ENCODE measurements at places on chromosomes 3 and 15.

DNA sequence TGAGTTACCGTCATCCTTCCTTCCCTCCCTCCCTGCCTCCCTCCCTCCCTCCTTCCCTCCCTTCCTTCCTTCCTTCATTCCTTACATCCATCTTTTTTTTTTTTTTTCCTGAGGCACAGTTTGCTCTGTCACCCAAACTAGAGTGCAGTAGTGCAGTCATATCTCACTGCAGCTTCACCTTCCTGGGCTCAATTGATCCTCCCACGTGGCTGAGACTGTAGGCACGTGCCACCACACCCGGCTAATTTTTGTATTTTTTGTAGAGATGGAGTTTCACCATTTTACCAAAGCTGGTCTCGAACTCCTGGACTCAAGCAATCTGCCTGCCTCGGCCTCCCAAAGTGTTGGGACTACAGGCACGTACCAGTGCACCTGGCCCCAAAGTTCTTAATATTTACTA, 25.8 kb downstream of the USP3 start:
- no peak for DNase-seq

DNA sequence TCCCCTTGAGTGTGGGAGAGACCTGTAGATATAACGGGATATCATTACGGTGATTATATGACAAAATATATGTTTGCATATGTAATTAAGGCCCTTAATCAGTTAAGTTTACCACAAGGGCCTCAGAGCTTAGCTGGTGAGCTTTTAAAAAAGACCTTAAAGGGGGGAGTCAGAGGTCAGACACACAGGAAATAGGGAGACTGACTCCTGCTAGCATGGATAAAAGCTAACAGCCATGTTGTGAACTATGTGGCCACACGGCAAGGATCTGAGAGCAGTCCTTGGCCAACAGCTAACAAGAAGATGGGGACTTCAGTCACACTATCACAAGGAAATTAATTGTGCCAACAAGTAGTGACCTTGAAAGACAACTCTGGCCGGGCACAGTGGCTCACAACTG, 3.1 kb downstream of the STAG1 start:
- no peak for DNase-seq

DNA sequence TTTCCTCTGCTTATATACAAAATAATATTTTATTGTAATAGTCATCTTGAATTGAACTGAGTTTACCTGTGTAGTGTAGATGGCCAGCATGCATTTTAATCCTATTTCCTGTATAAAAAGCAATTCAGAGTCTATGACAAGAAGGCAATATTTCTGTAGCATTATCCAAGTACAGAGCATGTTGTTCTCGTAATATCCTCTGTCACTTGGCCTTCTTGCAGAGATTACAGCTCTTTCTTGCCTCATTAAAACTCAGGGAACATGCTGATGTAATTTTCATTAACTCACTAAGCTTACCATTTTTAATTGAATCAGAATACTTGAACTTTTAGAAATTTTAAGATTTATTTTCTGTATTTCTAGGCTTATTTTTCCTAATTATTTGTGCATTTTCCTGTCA, 203.3 kb upstream of the AGTR1 start:
- DNase-seq = no peak

DNA sequence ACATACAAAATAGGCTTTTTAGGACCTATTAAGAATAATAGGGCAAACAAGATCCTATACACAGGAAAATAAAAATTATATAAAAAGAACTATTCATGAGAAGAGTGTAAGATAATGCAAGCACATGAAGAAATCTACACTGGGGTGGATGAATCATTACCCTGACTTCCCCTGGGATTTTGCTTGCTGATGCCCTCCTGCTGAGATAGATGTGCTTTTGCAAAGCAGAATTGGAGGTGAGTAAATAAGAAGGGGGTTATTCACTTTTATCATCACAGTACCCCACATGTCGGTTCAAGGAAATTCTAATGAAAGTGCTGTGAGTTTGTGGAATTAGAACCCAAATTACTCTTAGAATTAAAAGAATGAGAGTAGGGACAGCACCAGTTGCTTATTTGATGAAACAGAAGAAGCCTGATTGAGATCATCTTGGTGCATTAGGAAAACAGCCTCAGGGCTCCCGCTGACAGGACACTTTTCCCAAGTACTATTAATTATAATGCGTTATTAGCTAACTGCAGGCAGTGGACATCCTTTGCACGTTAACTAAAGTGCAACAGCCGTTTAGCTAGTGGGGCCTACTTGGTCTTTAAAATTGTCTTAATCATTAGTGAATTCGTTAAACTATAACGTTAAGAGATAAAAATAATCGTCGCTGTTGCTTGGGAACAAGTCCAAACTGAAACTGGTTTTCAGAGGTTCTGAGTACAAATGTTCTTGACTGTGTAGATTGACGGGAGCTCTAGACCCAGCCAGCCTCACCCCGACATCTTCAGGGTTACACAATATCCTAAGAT, 48.4 kb downstream of the SLC2A2 start:
- no peak for DNase-seq

GRCh38 chr3:49775538-49775937, 10.8 kb downstream of the IP6K1 start:
- DNase-seq = no peak

DNA sequence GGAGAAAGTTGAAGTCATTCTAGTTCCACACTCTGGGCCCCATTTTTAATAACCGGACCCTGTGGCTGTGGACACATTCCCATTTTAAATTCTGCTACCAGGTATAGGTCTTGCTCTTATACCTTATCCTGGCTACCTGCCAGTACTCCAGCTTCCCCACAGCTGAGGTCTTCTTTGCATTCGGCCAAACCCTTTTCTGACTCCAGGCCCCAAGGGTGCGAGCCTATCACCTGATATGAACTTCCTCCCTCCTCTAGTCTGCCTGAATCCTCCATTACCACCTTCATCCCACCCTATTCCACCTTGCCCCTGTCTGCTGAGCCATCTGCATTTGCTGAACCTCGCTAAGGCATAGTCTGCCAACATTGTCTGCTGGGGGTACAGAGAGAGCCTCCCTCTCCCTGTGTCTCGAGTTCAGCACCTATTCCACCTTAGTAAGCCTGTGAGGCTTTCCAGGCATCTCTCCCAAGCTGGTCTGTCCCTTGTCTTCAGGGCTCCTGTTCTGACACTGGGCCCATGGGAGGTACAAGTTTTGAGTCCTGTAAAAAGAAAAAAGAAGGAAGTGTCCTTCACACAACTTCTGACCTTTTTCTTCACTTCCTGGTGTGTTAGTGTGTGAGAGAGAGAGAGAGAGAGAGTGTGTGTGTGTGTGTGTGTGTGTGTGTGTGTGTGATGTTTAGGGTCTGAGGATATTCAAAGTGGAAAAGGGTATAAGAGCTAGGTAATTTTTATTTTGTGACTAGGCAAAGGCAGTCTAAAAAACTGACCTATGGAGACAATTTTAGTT, 27.0 kb downstream of the PDE8A start:
- DNase-seq = no peak

DNA sequence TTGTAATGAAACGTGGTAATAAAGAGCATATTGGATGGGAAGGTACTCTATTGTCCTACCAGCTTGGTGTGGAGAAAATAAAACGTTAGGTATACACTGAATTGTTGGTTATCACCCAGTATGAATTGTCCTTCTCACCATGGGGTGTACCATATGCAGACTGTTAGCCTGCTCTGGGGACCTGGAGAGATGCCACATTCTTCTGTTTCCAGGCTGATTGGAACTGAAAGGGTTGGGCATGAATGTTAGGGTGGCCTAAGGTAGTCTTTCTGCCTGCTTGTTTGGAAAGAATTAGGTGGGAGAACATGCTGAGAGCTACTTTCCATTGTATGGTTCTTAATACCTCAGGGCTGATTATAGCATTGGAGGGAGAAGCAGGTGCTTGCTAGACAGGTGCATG, 340.6 kb downstream of the PTPRG start:
- no peak for DNase-seq

GRCh38 chr3:178146406-178146831, 389.8 kb upstream of the KCNMB2 start:
- no peak for DNase-seq

DNA sequence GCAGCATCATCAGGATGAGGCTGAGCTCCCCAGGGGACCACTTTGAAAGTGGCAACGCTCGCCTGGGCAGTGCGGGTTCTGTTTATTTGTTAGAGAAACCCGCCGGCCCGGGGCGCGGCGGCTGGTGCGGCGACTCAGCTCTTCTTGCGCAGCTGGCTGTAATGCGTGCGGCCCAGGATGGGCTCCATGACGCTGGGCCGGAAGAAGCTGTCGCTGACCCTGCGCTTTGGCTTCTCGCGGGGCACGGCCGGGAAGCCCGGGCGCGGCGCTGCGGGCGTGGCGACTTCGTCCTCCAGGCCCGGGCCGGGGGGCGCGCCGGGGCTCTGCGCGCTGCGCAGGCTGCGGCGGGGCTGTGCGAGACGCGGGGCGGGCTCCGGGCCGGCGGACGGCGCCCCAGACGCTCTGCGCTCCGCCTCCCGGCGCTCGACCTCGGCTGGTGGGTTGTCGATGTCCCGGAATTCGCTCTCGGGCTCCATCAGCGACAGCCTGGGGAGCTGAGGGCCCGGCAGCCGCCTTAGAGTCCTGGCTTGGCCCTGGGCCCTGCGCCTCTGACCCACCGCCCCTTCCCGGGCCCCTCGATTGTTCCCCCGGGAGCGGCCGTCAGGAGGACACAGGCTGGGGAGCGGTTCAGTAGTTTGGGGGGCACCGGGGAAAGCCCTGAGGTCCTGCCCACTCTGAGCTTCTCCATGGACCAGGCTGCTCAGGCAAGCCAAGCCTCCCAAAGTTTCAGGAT, 10.3 kb upstream of the KIF7 start:
- peak; percentile 14 for DNase-seq

GRCh38 chr3:17006132-17006852, 121.5 kb downstream of the PLCL2 start:
- DNase-seq = no peak

- DNase-seq = no peak
These were observed 20.5 kb upstream of the ATP10A start for GRCh38 chr15:25883463-25884259.

- DNase-seq = no peak
These were observed 29.5 kb downstream of the GALNT15 start for GRCh38 chr3:16203671-16204629.

DNA sequence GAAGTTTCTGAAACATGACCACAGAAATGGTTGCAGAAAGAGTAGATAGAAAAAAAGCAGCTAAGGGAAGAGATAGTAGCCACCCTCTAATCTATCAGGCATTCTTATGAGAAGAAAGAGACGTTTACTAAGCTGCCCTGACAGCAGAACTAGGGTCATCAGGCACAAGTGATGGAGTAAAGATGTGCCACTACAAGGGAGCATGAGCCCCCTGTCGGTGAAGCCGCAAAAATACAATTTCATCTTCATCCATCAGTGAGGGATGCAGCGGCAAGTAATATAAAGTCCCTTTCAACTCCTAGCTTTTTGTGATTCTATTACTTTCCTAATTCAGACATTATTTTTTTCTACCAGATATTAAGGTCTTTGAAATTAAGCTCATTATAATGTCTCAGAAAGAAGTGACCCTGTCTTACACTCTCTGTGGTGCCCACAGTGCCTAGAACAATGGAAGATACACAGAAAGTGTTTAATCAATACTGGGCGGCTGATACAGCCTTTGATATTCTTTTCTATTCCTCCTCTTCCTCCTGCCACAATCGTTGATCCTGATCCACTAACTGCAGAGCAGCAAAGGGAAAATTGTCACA, 651.6 kb downstream of the NTRK3 start:
- DNase-seq = peak; percentile 2

DNA sequence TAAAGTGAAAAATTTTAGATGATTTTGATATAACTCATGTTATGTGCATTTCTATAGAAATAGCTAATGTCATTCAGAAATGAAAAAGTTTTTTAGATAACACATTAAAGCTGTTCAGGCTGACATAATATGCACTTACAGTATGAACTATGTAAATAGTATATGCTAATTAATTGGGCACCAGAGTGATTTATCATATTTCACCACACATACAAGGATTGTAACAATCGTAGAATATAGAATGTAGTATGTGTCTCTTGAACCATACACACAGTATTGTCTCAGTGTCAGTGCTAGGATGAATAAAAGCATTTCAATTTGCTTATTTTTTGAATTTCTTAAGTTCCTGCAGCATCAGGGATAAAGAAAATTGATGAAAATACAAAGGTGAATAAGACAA, 710.0 kb downstream of the OTOL1 start:
- DNase-seq = no peak

GRCh38 chr15:97684249-97684648, 276.3 kb upstream of the ARRDC4 start:
- no peak for DNase-seq

GRCh38 chr15:35622641-35623340, 76.8 kb upstream of the DPH6 start:
- DNase-seq = no peak

DNA sequence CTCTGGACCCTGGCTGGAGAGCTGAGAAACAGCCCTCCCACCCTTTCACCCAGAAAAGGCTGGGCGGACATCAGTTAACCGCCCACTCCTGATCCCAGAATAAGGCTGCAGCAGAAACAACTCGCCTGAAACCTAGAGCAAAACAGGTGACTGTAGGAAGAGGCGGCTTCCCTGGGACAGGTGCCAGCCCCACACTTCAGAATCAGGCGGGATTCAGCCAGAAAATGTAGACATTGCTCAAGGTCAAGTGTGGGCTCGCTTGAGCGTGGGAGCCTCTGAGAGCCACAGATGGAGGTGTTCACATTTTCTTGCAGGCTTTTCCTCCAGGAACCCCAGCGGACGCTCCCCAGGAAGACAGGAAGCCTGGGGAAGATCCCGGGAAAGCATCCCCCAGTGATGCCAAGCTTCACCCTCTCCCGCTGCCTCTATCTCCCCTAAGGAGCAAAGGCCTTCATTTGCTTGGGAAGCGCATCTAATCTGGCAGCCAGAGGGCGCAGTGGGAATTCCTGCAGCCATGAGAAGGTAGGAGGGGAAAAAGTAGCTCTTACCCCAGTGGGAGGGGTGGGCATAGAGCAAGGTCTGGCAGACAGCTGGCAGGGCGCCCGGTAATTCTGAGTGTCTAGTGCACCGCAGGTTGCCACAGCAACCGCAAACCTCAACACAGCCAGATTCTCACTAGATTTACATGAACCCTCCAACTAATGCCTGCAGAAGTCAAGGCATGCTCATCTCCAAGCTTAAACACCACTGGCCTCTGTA, 77.7 kb downstream of the OCA2 start:
- peak; percentile 29 for DNase-seq

GRCh38 chr3:183809270-183809669, 16.1 kb downstream of the MAP6D1 start:
- no peak for DNase-seq

GRCh38 chr15:57221134-57221533, 155.2 kb upstream of the CGNL1 start:
- DNase-seq = no peak

DNA sequence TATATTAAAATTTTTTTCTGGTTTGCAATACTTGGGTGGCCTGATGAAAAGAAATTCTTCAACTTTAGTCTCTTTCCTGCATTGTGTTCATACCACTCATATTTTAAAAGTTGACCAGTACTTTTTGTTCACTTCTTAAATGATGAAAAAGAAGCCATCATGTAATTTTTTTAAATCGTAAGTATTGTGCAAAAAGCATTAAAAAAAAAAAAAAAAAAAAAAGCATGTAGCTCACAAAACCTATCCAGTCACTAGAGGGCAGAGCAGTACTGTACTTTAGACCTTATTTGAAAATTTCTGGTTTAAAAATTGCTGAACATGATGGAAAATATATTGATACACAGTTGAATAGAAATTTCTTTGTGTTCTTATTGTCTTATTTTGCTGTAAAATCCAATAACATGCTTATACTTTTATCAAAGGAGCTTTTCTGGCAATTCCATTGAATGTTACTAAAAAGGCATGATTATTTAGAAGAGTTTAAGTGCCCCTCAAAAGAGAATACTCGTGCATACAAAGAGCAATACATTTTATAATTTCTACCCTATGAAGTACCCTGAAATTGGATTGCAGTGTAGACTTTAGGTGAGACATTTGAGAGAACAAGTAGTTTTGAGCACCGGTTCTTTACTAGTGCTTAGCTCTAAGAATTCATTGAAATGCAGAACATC, 137.7 kb downstream of the BBX start:
- DNase-seq = no peak
